NCI-H2171 (cell line): ENCODE measurements at places on chromosomes 12 and 14.

GRCh38 chr14:103099081-103099732 lies 4.7 kb downstream of the EXOC3L4 start:
- no peak for DNase-seq

DNA sequence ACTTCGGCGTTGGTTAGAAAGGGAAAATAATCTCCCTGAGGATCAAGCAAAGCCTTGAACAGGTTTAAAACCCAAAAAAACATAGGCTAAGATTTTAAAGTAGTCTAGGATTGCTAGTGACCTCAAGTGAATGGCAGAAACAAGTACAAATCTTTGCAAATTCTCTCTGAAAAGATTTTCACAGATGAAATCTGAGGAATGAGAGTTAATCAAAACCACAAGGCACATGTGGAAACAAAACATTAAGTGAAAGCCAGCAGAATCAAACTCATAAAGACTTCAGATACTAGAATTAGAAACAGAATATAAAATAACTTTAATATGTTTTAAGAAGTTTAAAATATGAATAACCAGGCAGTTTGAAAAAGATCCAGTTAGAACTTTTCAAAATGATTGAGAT lies 52.2 kb upstream of the CFL2 start:
- DNase-seq, result no peak

- no peak for DNase-seq
Measured at GRCh38 chr12:6360080-6360571, 15.2 kb downstream of the SCNN1A start.

- DNase-seq, result no peak
Measured at GRCh38 chr12:14846042-14846587, 2.8 kb upstream of the ART4 start.

DNA sequence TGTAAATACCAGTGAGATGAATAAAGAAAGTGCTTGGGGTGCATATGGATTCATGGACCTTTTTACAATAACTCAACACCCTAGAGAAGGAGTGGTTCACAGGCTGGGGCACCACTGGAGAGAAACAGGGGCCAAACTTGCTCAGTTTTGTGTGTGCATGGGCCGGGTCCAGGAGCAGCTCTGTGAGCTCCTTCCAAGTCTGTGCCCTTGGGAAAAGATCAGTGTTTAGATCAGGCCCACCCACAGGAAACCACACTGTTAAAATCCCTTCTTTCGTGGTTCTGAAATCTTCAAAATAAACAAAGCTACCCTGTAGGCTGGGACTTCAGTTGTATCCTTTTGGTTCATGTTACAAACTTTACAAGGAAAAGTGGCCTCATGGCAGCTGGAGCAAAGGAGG lies 156.1 kb upstream of the TMEM260 start:
- DNase-seq, result no peak
